Epithelial cell of prostate (primary cell): ENCODE measurements at places on chromosomes 4 and X.

GRCh38 chr4:116183241-116183640 lies 902.1 kb downstream of the TRAM1L1 start:
- DNase-seq, result no peak

DNA sequence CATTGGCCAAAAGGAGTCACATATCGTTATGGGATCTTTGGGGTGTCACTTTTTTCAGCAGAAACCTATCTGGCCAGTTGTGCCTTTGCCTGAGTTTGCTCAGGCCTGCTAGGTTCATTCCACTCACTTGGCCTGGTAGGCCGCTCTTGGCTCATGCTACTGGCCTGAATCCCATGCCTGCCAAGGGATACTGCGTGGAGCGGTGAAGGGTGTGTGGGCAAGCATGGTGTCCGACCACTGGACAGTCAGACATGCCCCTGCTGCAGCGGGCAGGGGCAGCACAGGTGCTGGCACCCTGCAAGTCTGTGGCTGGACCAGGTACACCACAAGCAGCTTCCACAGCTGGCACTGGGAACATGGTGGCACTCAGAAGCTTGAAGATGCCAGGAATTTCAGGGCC lies 11.3 kb upstream of the PPM1K start:
- DNase-seq, result no peak

- no peak for DNase-seq
Observed at GRCh38 chrX:9286234-9286633, 178.6 kb upstream of the TBL1X start.

DNA sequence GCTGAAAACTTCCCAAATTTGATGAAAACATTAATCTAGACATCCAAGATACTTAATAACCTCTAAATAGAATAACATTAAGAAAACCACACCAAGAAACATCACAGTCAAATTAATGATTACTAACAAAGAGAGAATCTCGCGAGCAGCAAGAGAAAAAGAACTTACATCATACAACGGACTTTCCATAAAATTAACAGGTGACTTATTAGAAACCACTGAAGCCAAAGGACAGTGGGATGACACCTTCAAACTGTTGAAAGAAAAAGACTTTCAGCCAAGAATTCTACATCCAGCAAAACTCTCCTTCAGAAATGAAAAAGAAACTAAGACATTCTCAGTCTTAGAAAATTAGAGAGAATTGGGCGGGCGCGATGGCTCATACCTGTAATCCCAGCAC lies 232.0 kb downstream of the SNCA start:
- no peak for DNase-seq

GRCh38 chrX:54980334-54980733 lies 13.7 kb downstream of the PFKFB1 start:
- DNase-seq, result no peak

DNA sequence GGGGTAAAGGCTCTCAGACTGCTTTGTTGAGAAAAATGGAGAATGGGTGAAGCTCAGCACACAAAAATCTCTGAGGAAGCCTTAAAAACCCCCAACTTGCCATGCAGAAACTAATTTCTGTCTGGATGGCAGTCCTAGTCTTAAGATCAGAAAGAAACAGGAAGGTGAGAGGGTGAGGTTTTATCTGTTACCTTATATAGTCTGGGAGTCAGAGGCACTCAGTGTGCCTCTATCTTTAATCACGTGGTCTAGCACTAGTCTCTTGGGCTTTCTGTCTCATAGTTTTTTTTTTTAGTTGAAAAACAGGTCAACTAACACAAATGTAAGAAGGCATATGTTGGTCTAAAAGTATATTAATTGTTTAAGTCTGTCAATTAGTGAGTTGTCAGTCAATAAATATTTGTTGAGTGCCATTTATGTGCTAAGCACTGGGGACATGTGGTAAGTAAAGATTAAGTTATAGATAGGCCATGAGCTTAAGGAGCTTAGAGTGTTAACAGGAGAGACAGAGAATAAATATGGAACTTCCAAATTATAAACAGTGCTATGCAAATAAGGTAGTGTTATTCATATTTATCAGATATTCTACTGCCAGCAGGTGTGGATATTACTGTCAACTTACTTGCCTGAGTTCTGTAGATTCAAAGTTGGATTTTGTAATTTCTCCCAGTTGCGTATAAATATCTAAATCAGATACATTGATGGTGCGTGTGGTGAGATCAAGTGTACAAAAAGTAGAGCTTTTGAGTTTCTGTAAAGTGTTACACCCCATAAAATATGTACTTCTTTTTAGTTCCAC lies 7.0 kb downstream of the CYBB start:
- no peak for DNase-seq

DNA sequence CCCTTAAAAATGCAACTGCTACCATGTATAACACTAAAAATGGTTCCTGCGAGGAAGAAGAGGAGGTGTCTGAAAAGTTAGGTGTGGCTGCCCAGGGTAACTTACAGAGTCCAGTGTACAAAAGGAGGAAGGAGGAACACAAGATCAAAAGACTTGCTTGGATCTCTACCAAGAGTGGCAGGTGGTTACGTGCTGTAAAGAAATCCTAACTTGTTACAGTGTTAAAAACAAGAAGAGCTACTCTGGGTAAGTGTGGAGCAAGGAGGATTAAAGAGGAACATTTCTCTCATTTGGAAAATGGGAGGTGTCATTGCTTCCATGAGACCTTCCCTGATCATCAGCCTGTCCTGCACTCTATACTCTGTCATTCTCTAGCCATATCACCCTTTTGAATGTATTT lies 242.0 kb downstream of the PTTG2 start:
- DNase-seq, result no peak

- DNase-seq, result no peak
Observed at GRCh38 chr4:55438314-55438713, 42.6 kb downstream of the TMEM165 start.

DNA sequence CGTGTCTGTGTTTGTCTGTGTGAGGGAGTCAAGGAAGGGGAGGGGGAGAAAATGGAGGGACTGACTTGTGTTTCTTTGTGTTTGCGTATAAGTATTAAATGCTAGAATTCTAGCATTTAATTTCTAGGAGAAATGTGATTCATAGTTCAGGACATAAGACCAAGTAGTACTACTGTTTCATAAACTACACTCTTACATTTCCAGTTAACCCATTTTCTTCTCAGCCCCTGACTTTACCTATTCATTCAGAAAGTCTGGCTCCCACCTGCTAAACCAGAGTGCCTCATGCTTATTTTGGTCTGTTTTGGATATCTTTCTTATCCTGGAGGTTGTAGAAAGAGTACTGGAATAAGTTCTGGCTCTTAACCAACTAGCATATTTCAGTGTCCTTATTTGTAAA lies 14.2 kb downstream of the EDA start:
- no peak for DNase-seq

DNA sequence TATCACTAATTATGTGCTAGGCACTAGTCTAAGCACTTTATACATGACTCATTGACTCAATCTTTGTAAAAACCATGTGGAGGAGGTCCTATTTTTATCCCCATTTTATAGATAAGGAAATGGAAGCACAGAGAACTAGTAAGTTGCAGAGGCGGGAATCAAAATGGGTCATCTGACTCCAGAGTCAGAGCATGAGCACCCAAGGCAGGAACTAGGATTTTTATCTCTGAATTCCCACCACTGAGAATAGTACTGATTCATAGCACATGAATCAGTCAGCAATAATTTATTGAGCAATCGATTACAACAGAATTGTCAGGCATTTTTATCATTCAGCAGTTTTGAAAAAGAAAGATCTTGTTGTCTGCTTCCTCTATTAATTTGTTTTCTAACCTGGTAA lies 19.3 kb downstream of the SCARB2 start:
- DNase-seq, result peak; percentile 95

DNA sequence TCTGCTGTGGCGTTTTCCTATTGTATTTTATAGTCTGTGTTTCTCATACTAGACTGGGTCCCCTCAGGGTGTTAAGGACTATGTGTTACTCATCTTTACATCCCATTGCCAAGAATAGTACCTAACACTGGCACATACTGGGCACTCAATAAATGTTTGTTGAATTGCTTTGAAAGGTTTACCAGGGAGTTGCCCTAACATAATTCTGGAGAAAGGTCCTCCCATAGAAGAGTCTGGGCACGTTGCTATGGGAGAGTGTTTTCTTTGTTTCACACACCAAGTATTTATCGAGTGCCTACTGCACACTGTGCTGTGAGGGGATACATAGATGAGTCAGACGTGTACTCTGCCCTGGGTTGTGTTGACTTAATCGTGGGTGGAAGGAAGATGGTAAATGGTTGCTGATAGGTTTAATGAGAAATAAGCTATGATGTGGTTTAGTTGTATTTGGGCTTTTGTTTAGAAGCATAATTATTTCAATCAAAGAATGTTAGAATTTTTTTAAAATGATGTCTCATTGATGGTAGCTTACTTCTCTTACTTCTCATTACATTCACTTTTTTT lies 42.9 kb downstream of the AFF1 start:
- peak; percentile 96 for DNase-seq

GRCh38 chrX:23742174-23742696 lies 841 bp downstream of the ACOT9 start:
- DNase-seq, result peak; percentile 40

DNA sequence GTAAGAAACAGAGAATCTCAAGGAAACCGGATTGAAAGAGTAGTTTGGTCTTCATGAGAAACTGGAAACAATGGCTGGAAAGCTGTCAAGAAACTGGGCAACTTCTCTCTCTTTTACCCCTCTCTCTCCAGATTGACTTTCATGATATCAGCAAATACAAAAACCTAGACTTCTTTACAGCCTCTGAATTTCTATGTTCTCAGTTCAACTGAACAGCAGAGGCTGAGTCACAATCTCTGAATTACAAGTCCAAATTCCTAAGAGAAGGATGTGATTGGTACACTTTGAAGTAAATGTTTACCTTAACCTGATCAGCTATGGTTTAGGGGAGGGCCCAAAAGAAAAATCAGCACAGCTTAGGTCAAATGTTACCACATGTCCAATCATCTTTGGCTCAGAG lies 974.9 kb downstream of the RPA4 start:
- peak; percentile 27 for DNase-seq

GRCh38 chr4:103994059-103994458 lies 274.3 kb upstream of the TACR3 start:
- DNase-seq, result no peak

DNA sequence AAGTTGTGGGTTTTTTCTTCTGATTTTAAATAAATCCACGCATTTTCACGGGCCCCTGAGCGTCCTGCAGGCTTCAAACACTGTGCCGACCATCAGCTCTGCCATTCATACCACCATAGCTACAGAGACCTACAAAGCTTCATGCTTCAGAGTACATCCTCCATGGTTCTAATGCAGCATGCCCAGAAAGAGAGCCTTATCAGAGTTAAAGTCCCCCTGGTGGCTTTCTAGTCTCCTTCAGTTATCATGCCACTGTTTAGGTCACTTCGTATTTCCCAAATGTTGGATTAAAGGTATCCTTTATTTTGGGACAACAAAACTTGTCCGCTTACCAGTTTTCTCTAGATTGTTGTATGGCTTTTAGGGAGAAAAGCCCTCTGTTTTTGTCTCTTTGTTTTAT lies 66.7 kb upstream of the VCX2 start:
- no peak for DNase-seq

- DNase-seq, result no peak
Observed at GRCh38 chr4:37748485-37748884, 62.3 kb upstream of the RELL1 start.

DNA sequence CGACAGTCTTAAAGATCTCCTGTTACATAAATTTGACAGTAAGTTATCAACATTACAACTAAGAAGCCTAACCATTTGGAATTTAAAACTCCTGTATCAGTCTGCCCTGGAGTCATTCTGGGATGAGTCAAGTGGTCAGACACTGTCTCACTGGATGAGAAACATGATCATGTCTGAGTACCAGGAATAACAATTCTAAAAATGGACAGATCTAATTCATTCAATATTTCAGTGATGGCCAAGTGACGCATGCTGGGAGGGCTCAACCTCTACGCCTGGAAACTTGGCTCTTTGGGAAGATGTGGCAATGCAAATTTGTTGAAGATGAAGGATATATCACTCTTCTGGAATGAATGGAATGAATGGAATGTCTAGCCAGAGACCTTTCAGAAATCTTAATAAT lies 1427.2 kb downstream of the STIM2 start:
- DNase-seq, result peak; percentile 59
